ENCODE measurements at places on chromosomes 12 and 14.

- DNase-seq = no peak
These were observed 41.7 kb downstream of the FOXN4 start for GRCh38 chr12:109267361-109267760.

GRCh38 chr12:24730489-24730896 is 218.4 kb downstream of the BCAT1 start:
- no peak for DNase-seq

DNA sequence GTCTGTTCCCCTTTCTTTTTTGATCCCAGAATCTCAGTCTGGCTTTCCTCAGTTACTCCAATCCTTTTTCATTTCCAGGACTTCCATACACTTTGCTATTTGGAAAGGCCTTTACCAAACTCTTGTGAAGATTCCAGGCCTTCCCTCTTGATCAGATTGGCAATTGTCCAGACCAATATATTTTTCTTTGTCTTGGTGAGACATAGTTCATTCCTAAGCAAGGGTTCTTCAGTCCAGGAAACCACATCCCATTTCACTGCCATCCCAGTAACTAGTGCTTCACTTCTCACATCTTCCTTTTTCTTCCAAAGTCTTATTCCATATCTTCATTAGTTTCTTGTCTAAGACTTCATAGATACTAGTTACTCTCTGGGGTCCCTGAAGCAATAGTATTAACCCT is 2.1 kb upstream of the PTPRQ start:
- DNase-seq = no peak

DNA sequence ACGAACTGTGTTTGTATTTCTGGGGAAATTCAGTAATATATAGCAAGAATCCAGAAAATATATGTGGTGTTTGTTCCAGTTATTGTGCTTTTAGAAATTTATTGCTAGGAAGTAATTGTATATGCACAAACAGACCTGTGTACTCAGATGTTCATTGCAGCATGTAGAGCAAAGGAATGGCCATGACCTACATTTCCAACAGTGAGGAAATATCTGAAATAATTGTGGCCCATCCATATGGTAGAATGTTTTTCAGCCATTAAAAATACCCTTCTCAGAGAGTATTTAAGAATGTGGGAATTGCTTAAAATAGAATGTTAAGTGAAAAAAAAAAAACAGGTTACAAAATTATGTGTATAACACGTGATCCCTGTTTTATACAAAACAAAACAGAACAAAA is 77.3 kb downstream of the TMX1 start:
- no peak for DNase-seq

DNA sequence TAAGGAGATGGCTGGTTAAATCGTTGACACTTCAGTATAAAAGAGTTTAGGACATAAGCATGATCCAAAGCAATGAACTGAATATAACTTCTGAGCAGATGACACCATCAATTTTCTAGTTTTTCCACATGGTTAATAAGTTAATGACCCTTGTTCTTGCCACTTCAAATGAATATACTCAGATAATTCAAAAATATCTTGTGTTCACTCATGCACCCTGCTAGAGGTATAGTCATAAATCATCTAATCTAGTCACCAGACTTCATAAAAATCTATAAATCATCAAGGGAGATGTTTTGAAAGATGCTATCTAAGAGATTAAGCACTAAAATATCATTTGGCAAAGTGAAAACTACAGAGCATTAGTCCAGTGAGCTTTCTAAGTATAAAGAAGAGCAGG is 131.9 kb downstream of the MDGA2 start:
- no peak for DNase-seq

DNA sequence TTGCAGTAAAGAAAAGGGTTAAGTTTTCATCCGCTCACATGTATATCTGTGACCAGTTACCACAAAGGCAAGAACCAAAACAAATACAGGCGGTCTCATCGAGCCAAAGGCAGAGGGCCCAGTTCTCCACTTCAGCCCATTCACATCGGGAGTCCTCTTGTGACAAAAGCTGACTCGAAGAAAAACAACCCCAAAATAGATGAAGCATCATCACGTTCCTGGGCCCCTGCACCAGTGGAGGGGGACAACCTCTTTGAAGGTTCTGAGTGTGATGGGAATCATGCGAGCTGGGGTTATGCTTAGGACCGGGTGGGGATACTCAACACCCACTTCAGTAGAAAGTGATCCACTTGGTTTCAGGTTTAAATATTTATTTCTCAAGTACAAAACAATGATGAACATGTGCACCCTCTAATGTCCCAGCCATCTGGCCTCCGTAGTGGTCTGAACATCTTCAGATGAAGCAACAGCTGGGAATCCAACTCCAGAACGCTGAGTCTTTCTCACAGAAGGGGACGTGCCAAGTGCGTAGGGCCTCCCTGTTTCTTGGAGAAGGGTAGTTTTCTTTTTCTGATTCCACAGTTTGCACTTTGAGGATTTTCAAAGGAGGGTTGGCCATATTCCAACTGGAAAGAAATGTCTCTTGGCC is 8.4 kb downstream of the GSC start:
- DNase-seq = no peak

All from DMS153 (cell line).